ENCODE measurements at places on chromosomes 2 and 18.

- DNase-seq, result no peak
Measured at GRCh38 chr2:120419955-120420354, 74.0 kb downstream of the INHBB start.

GRCh38 chr2:33051586-33052360, 105.0 kb downstream of the LTBP1 start:
- DNase-seq, result no peak

DNA sequence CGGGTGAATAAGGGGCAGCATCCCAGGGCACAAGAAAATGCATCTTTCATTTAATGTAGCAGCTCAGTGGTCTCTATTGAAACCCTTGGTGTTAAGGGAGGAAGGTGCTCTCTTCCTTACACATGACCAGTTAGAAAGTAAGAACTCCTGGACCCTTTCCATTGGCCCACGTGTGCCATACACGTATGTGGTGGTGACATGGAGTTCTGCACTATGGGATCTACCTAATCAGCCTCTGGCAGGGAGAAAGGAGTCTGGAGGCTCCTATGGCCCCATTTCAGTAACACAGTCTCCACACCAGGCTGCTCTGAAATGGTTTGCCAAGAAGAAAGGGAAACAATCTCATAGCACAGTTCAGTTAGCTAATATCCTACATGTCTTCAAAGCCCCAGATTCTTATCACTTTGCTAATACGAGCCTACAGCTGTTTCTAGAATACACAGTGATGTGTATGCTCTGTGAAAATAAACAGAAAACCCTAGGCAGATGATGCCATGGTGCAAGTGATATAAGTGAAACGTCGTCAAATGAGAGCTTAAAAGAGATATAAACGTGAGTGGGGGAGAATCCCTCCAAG, 7.0 kb downstream of the EFEMP1 start:
- no peak for DNase-seq

DNA sequence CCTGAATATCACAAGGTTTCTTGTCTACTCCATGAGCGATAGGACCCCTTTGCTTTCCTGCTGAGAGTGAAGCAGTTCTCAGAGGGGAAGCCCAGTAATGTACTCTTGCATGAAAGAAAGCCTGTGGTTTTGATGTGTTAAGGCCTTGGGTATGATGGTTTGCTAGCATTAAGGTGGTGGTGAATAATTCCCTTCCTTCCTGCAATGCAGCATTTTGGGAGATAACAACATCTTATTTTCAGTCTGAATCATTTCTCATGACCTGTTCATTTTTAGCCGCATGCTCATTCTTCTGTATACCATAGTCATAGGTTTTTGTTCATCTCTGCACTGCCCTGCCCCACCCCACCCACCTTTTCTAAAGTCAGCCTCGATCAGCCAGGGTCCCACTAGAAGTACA, 66.2 kb downstream of the HNMT start:
- DNase-seq, result no peak

- no peak for DNase-seq
Measured at GRCh38 chr2:54610700-54611099, 112.8 kb upstream of the EML6 start.

GRCh38 chr18:72233106-72233505, 311.0 kb downstream of the CBLN2 start:
- DNase-seq, result no peak

DNA sequence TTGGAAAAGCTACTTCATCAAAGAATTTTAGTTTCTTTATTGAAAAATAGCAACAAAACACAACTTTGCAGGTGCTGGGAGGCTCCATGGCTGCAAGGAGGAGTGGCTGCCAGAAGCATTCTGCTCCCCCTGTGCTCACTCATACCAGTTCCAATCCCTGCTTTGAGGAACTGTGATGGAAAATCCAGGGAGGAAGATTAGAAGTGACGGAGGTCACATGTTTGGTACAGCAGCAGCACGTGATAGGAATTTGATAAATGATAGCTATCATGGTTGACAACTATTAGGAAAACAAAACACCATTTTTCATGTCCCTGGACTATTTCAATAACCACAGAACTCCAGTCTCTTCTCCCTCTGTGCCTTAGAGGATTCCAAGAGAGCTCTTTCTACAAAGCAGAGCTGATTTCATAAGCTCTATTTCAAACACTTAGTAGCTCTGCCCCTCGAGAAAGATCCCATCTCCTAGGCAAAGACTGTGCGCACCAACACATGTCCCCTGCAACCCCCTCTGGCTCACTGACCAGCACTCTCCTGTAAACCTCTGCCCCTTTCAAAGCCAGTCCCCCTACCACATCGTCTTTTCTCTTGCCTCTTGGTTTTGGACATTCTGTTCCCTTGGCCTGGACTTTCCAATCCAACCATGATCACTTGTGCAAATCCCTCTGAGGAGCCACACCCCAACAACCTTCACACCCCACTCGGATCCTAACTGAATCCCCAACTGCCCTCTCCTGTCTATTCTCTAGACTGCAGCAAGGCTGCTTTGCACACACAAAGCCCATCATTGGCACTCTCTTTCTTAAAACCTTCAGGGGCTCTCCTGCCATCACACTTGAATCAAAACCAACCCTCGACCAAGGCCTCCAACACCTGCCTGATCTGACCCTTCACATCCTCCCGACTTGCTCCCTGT, 352.4 kb upstream of the PKDCC start:
- DNase-seq, result no peak

DNA sequence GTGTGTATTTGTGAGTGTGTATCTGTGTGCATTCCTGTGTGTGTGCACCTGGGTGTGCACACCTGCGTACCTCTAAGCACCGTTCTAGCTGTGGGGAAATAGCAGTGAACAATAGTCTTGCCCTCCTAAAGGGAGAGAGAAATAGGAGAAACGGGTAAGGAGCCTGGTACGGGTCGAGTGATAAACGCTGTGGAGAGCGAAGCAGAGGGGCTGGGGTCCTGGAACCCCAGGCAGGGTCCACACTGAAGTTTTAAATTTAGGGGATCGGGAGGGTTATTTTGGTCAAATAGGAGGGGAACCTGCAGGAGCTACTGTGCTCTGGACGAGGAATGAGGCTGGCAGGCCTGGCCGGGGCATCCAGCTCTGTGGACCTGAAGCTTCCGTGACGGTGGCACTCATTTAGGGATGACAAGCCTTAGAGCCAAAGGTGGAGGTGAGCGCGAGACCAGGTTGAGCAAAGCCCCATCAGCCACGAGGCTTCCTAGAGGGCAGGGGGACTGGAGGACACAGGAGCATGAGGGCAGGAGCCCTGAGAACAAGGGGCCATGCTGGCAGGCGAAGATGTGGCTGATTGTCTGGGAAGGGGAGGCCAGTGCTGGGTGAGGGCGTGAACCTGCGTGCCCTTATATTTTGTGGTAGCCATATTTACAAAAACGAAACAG, 188.0 kb downstream of the RTP5 start:
- no peak for DNase-seq

- no peak for DNase-seq
Measured at GRCh38 chr2:69789175-69789721, 40.2 kb upstream of the GMCL1 start.

- DNase-seq, result no peak
Measured at GRCh38 chr2:205462681-205463345, 219.5 kb upstream of the NRP2 start.

DNA sequence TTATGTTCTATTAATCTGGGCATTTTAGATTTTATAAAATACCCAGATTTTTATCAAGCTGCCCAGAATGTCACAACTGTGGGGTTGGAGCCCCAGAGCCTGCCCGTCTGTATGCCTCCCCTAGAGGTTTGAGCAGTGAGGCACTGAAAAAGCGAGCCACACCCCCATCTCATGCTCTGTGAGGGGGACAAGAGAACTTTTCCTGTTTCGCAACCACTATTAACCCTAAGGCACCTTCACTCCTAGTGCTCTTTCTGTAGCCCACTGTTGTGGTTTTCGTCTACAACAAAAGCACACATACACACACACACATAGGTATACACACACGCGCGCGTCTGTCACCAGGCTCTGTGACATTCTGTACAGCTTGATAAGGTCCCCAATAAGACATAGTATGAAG, 38.0 kb downstream of the DCDC2C start:
- DNase-seq, result no peak

GRCh38 chr2:196464311-196464710, 175.2 kb upstream of the CCDC150 start:
- no peak for DNase-seq

DNA sequence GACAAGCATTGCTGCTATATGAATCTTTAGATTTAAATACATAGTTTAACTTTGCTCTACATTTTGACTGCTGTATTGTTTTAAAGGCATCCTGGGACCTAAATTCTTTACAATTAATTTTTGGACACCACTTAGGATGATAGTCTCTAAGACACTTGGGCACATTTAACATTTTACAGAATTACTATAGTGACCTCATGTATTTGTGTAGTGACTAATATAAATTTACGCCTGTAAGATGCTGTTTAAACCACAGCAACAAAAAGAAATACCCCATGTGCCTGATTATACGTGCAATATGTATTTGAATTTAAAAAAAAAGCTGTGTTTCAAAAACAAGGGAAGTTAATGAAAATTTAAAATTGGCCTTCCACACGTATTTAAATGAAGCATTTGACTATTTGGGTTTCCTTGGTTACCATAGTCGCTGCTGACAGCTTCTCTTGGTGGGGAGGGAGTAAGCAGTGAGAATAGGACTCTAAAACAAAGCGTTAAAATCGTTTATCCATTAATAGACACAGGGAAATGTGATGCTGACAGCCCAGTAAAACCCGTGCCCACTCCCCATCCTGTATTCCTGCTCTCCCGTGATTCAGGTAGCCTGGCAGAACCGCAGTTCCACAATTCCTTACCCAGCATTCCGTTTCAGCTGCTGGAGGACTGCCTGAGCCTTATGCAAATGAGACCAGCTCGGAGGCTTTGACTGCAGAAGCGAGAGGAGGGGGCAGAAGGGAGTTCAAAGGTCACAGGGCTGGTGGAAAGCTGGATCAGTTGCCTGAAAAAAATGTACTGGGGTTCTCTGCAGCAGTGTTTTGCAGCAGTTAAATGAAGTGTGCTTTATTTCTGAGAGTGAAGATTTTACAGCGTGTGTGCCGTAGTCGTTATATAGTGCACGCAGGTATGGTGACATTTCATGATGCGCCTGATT, 104.3 kb downstream of the CSRNP3 start:
- no peak for DNase-seq

DNA sequence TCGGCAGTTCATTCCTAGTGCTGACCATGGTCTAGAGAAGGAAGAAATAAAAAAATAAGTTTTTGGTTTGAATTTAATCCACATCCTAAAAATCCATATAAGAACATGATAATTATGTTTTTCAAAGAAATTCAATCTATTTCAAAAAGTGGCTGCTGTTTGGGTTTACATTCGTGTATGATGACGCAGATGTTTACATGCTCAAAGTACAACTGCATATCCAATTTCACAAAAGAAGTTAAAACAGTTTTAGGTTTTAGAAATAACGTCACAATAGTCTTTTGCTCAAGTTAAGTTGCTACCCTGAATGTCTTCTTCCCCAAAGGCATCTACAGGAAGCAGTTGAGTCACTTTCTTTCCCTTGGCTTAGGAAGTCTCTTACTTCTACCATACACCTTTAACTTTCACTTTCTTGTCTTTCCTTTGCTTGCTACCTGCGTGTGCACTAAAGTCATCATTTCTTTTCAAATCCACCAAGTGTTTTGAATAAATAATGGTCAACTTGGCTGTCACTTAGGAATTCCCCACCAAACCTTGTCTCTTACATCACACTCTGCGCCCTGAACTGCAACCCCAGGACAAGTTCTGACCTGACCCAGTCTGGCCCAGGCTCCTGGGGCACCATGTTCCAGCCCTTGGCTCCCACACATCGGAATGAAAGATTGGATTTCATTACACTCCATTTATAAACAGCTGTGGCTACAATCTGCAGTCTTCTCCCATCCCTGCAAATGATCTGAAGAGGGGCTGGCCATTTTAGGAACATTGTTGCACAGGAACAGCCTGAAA, 28.4 kb downstream of the FAM237A start:
- no peak for DNase-seq

- no peak for DNase-seq
Measured at GRCh38 chr2:158214431-158214830, 112.8 kb downstream of the UPP2 start.

- DNase-seq, result no peak
Measured at GRCh38 chr2:27025281-27025800, 7.4 kb upstream of the TMEM214 start.

DNA sequence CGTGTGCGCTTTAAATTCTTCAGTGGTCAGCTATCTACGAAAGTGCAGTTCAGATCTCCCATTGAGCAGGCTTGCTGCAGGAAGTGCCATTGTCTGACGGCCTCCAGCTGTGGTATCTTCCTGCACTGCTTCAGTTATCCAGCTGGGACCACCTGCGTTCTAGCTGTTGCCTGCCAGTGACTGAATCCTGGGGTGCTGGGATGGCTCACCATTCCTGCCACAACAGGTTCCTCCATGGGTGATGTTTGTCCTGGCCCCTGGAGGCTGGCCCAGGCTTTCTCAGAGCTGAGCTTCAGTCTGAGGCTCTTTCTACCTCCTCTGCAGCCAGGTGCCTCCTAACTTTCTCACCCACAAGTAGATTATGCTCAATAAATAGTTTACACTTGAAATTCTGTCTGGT, 498.5 kb upstream of the HS6ST1 start:
- no peak for DNase-seq

DNA sequence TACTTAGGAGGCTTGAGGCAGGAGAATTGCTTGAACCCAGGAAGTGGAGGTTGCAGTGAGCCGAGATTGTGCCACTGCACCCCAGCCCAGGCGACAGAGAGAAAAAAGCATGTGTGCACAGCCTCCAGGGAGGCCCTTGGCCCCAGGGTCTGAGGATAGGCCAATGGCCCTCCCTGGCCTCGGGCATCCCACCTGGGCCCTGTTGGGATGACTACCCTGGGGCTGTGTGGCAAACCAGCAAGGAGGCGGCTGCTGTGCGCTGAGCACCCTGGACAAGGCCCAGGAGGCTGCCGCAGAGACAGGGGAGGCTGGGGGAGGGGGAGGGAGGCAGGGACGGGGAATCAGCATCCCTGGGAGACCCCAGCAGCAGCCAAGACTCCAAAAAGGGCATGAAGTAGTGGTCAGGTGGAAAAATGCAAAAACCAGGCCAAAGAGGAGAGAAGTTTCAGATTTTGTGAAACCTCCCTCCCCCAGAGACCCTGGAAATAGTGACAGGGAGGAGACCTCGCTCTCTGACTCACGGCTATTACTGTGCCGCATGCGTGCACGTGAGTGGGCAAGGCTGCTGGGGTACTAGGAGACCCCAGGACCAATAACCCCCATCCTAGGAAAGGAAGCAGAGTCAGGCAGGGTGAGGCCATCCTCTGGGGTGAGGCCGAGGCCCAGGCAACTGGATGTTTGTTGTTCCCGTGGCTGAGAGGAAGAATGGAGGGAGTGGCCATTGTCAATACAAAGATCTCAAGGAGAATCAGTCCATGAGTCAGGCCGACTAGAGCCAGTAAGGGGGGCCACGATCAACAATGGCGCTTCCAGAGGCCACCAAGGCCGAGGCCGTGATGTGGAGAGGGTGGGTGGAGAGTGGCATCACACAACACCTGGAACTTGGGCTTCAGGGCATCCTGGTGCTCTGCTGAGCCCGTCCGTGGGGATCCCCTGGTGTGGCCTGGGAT, 16.0 kb upstream of the B3GNT7 start:
- no peak for DNase-seq

Data from stimulated activated CD4-positive, alpha-beta T cell treated with anti-CD3 and anti-CD28 coated beads, Interleukin-1b, Interleukin-23, amount 100 ng/mL, for 4 hours (primary cell).